Renal cortical epithelial cell (primary cell): ENCODE measurements at places on chromosomes 12 and 14. TPM values are rescaled to one million over a fixed set of nuclear protein-coding genes. Genes with fewer than 3 reads are reported as not detected.

DNA sequence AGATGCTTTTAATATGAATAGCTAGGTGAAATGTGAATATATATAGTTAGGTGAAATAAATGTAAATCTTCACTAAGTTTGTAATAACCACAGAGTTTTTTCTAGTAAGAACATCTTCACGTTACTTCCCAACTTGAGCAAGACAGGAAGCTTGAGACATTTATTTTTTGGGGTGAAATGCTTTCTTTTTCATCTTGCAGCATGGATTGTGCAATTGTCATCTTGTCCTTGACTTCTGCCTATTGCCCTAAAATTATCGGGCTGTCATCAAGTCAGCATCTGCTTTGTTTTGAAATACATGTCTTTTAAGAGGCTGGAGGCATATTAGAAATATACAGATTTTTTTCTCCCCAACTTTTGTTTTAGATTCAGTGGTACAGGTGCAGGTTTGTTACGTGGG is 433.9 kb downstream of the PCNX1 start:
- no peak for DNase-seq

GRCh38 chr14:62378057-62378456 is 615.8 kb downstream of the SNAPC1 start:
- DNase-seq: no peak

GRCh38 chr12:84375449-84376170 is 537.0 kb downstream of the SLC6A15 start:
- DNase-seq: no peak

GRCh38 chr14:97074856-97075255 is 277.7 kb downstream of the VRK1 start:
- DNase-seq: no peak

The COX14 gene
- 41.5 and 73.3 TPM in 2 replicates for total RNA-seq

DNA sequence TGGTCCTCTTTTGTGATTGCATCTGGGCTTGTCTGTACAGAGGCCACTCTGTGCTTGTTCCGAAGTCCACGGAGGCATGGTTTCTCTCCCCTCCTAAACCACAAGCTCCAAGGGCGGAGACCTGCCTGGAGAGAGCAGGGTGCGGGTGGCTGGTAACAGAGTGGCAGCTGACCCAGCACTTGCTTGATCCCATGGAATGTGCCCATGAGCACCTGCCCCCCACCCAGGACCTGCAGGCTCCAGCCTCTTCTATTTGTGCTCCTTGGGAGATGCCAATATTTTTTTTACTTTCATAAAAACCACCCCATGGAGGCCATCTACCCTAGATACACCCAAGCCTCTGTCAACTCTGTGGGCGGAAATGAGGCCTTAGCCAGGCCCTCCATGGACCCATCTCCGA is 104.7 kb downstream of the PRMT8 start:
- DNase-seq: no peak

DNA sequence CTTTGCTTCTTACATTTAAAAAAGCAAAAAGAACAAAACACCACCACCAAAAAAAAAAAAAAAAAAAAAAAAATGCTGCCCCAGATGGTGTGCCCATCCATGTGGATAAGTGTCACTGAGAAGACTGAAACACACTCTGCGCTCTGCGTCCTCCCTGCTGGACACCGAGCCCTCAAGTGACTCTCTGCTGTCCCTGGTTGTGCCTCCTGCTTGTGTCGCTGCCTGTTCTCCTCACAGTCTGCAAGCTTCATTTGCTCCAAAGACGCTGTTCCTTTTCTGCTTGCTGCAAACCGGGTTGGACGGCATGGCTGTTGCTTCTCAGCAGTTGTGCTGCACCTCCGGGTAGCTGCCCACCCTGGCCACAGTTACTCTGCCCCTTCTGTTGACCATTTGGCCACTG is 276.2 kb upstream of the ATP2B1 start:
- no peak for DNase-seq

The PPP1R36 gene
- total RNA-seq: 1.7 and 2.6 TPM in 2 replicates

DNA sequence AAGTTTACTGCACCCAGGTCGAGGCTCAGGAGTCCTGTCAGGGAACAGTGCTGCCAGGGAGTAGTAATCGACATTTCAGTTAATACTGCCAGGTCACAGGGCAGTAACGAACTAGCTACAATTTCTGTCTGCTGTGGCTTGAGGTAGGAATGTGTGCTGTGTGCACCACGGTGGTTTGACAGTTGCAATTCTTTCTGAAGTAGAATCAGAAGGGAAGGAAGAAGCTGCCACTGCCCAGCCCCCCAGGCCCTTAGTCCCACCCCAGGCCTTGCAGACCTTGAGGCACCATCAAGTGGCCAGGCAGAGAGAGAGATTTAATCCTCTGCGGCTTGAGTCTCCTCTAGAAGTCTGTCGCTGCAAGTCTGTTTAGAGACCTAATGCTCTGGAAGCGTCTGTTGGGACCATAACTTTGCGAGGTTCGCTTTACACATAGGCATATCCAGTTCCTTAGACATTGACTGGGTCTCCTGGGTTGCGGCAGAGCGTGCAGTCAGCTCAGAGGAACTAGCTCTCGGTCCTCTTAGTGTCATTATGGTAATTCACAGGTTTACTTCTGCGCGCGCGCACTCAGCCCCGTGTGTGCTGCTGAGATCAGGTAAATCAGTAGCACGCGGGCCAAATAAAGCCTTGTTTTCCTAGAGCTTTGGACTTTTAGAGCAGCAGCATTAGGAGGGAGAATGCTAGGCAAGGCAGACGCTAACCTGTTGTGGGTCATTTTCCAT is 9.8 kb downstream of the NKX2-1 start:
- no peak for DNase-seq

The GRIN2B gene
- 0.52 and 0.89 TPM in 2 replicates for total RNA-seq

DNA sequence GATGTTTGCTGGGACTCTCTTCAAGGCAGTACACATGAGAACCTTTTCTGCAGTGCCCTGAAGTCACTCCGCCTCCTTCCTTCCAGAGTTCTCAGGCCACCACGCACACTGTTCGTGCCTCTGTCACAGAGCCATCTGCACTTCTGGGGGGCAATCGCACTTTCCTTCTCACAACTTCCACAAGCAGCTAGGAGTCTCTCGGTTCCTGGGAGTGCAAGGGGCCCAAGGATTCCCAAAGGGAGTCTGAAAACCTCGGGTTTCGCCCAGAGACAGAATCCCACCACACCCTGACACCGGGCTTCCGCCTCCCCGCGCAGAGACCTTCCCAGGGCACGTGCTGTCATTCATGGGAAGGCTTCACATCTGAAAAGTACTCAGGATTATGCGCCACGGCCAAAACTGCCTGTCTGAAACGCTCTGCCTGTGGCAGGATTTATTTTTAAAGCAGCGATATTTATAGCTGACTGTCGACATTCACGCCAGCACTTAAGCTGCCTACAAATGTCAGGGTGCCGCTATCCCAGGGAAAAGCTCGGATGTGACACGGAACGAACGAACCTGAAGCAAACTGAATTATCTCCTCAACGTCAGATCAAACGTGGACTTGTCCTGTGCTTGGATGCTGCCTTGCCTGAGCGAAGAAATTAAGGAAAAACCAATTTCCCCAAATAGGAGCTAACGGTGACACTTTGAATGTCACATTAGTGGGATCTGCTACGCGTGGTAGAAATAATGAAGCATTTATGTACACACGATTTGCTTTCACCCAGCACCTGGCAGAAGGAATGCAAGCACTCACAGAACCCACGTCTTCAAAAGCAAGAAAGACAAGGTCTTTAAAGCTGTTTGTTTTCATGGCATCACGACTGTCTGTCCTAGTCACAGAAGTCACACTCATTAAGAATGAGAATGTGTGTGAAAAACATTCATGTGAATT is 154.0 kb downstream of the PIWIL1 start:
- no peak for DNase-seq

DNA sequence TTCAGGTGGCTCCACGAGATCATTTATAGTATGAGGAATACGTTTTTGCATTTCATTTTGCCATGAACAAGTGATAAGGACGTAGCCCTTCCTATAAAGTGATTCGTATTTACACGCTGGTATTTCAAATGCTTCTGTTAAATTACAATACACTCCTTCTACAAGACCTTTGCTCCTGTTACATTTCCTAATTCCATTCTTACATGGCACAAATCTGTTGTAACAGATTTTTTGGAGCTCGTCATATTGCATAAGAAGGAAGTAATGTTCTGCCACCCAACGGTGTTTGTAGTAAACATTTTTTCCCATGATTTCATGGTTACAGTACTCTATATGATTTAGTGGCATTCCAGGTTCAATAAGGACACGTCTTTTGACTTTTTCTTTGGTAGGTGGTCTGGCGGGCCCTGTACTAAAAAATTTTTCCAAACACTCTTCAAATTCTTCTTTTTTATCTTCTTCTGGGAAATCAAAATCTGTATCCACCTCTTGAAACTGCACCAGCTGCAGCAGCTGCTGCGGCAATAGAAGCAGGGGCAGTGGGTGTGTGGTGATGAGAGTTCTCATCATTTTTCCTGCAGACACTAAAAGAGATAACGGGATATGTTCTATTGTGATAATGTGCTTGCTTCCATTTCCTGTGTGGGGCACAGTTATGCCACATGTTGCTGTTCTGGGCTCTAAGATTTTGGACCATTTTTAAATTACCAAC is 4.2 kb downstream of the RNASE9 start:
- DNase-seq: no peak

The OR6C2 gene
- total RNA-seq: not detected in 2 replicates

GRCh38 chr12:13220838-13221237 is 24.3 kb downstream of the EMP1 start:
- DNase-seq: no peak

DNA sequence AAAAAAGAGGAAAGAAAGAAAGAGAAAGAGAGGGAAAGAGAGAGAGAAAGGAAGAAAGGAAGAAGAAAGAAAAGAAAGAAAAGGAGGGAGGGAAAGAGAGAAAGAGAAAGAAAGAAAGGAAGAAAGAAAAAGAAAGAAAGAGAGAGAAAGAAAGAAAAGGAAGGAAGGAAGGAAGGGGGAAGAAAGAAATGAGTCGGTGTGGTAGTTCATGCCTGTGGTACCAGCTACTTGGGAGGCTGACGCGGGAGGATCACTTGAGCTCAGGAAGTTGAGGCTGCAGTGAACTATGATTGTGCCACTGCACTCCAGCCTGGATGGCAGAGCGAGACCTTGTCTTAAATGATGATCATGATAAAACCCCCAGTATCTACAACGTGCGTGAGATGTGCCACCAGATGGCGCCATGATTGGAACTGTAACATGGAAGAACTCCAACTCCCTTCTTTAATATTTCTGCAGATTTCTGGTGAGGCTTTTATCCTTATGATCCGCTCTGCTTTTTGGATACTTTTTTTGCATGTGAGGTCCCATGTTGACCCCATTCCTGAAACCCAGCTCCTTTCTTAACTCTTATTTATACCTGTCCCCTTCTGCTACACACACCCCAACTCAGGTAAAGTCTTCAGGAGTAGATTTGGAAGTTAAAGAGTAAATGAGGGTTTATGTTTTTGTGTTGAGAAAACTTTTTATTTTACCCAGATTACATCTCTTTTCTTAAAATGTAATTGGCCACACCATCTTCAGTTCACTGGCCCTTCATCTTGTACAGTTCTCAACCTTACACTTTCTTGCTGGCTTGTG is 25.6 kb downstream of the RNASE10 start:
- peak; percentile 56 for DNase-seq

DNA sequence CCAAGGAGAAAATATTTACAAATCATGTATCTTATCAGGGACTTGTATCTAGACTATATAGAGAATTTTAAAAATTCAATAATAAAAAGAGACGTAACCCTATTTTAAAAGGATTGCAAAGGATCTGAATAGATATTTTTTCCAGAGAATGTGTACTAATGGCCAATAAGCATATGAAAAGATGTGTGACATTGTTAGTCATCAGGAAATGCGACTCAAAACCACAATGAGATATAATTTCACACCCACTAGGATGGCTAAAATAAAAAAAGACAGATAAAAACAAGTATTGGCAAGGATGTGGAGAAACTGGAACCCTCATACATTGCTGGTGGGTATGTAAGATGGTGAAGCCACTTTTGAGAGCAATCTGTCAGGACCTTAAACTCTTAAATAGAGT is 141.9 kb upstream of the BMP4 start:
- DNase-seq: no peak

The RDH16 gene
- 0.15 TPM in 1 of 2 replicates, not detected in the other for total RNA-seq

GRCh38 chr12:51548241-51548640 is 42.8 kb upstream of the SCN8A start:
- DNase-seq: no peak

The HOXC4 gene
- total RNA-seq: 0.52 and 1.5 TPM in 2 replicates

DNA sequence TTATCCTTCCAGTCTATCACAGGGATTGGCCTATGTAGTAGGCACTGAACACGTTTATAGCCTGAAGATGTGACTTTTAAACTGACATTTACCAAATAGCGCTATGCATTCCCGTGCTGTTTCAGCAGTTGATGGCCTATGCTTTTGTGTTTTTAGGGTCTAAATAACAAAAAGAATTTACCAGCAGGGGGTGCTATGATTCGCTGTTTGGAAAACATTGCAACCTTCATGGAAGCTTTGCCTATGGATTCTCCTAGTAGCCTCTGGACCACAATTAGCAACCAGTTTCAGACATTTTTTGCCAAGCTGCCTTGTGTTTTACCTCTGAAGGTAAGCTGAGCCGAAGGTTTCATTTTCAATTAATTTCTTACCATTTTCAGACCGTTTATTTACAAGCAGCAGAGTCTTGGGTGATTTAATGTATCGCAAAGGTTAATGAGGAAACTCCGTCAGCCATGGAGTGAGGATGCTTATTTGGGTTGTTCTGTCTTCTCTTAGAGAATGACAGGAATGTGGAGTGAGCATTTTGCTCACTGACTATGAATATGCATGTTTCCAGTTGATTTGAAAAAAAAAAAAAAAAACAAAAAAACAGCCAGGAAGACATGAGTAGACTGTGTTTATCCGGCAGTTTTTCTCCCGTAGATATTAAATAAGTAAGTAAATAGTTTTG is 133.1 kb downstream of the PRIMA1 start:
- DNase-seq: peak; percentile 54

The FGD4 gene
- 30.6 and 65.2 TPM in 2 replicates for total RNA-seq

The SDR9C7 gene
- not detected in 2 replicates for total RNA-seq

GRCh38 chr14:78181270-78181669 is 11.1 kb downstream of the NRXN3 start:
- no peak for DNase-seq

DNA sequence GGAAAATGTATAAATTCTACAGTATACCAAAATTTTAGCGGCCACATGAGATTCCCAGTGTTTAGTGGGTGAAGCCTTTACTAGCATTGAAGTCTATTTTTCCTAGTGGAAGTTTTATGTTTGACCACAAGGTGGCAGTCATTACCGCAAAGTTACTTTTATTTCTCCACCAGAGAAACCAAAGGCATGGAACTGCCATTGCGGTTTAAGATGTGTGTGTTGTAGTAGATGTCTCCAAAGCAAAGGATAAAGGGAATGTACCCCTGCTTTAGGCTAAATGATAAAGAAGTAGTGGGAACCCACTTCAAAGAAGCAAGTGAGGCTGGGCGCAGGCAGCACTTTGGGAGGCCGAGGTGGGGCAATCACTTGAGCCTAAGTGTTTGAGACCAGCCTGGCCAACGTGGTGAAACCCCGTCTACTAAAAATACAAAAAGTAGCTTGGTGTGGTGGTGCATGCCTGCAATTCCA is 140.5 kb downstream of the PRKCH start:
- peak; percentile 81 for DNase-seq

GRCh38 chr14:54881235-54881760 is 21.3 kb downstream of the GCH1 start:
- no peak for DNase-seq

- peak; percentile 69 for DNase-seq
These were observed 707.5 kb upstream of the TMEM132C start for GRCh38 chr12:127559349-127560040.

GRCh38 chr14:34180434-34180833 is 229.6 kb upstream of the EGLN3 start:
- DNase-seq: no peak

The PDZRN4 gene
- total RNA-seq: 0.17 and 0.25 TPM in 2 replicates
